ENCODE measurements at places on chromosomes 7 and 10.

DNA sequence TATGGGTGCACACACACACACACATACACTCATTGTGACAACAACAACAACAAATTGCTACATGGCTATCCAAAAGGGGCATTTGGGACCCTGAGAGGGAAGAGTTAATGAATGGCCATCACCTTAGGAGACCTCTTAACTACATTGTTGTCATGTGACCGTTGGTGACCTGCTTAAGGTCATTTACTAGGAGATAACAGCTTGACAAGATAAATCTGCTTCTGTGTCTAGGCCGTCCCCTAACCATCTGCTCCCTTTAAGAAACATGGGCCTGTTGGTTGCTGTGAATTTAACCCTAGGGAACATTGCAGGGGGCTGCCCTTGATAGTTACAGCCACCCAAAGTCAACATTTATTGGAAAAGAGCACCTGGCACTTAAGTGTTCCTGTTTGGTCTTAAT is 29.7 kb downstream of the C1QL3 start:
- DNase-seq, result no peak

- no peak for DNase-seq
These were observed 120.4 kb upstream of the FZD8 start for GRCh38 chr10:35762311-35763030.

GRCh38 chr10:122078326-122078725 is 89.4 kb downstream of the TACC2 start:
- DNase-seq, result no peak

DNA sequence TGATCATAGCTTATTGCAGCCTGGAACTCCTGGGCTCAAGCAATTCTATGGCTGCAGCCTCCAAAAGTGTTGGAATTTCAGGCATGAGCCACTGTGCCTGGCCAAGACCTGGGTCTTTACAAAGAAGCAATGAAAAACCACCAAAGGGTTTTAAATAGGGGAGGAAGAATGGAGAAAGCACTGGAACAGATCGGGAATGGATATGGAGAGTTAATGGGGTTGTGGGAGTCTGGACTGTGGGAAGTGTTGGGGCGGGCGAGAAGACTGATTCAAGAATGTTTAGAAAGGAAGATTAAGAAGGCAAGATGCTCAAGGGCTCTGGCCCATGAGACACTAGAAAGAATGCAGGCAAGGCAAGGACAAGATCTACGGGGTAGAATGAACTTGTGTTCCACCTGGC is 98.5 kb downstream of the CARD11 start:
- no peak for DNase-seq

DNA sequence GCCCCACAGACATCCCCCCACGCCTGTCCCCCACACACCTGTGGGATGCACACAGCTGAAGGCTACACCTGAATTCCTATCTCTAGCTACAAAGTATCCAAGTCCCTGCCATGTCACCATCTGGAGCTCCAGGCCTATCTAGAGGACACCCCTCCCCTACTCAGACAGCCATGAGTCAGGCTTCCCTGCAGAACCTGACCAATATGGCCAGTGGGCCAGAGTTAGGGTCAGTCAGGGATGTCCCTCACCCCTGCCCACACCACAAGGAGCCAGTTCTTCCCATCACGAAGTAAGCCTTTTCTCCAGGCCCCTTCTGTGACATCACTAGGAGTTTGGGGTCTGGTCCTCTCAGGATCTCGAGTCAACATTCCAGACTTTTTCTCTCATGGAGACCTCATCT is 10.6 kb upstream of the SLC18A3 start:
- no peak for DNase-seq

DNA sequence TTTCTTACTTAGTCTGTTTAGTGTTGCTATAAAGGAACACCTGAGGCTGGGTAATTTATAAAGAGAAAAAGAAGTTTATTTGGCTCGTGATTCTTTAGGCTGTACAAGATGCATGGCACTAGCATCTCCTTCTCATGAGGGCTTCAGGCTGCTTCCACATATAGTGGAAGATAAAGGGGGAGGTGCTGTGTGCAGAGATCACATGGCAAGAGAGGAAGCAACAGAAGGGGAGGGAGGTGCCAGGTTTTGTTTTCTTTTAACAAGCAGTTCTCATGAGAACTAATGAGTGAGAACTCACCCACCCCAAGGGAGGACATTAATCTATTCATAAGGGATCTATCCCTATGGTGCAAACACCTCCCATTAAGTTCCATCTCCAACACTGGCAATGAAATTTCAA is 17.3 kb downstream of the CYP2E1 start:
- no peak for DNase-seq

DNA sequence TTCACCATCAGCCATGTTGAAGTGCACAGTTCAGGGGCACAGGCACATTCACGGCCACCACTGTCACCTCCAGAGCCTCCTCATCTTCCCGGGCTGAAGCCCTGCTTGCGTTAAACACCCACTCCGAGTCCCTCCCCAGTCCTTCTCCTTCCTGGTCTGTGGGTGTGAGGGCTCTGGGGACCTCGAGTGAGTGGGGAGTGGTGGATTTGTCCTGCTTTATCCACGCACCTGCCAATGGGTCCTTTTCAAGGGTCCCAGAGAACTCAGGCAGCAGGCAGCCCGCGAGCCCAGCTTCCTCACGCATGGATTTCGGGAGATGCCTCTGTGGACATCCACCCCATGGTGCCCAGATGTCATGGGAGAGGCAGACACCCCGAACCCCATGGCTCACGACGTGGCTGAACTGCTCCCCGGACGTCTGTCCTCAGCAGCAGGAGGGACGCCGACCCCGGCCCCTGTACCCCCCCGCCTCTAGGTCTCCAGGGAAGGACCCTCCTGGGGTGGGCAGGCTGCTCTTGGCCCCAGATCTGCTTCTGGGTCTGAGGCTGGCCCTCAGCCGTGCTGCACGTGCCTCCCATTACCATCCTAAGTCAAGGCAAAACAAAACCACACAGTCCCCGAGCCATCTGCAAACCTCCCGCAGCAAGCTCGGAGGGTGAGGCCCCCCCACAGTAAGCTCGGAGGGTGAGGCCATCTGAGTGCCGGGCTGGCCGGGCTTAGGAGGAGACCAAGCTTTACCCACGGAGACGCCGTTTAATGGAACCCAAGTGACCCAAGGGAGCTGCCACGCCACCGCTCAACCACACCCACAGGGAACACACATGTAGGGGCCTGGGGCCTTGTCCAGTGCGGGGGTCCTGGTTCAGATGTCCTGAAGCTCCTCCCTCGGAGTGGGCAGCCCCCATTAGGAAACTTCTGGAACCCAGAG is 9.0 kb downstream of the CYP2W1 start:
- DNase-seq, result no peak

GRCh38 chr10:133294189-133294588 is 14.5 kb downstream of the TUBGCP2 start:
- DNase-seq, result no peak

DNA sequence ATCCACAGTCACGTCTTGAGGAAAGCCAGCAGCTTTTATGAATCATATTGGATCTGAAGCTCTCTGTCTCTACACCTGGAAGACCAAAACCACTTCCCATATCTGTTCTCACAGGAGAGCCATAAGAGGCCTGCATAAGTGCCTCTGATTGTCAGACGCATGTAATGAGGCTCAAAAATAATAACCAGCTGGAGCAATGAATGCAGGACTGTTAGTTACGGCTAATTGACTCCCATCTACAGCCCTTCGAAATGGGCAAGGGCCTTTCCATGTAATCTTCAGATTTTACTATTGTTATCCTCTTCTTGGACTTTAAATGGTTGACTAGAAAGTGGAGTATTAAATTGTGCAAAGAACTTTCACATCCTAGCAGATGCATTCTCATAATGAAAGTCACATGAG is 4.4 kb upstream of the SEMA3C start:
- DNase-seq, result no peak

- DNase-seq, result no peak
These were observed 301.6 kb downstream of the SNX13 start for GRCh38 chr7:17638727-17639126.

- no peak for DNase-seq
These were observed 64.9 kb downstream of the DAGLB start for GRCh38 chr7:6382817-6383216.

DNA sequence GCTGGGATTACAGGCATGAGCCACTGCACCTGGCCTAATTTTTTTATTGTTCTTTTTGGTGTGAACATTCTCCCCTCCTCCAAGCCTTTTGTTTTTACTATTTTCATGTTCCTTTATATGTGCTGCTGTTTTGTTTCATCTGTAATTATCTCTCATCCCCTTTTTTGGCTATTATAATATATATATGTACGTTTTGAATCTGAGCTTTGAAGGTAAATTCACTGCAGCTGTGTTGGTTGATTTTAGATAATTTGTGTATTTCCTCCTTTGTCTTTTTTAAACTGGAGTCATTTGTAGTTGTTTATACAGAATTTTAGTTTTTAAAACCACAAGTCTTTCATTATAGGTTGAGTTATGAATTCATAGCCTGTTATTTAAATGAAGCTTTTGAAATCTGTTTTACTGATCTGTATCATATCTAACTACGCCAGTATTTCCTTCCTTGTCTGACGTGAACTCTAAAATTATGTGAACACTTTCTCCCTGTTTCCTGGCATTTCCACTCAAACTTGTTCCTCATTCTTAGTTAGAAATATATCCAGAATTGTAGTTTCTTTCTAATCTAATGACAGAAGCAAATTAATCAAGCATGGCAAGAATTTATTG is 54.9 kb downstream of the PTEN start:
- DNase-seq, result no peak

DNA sequence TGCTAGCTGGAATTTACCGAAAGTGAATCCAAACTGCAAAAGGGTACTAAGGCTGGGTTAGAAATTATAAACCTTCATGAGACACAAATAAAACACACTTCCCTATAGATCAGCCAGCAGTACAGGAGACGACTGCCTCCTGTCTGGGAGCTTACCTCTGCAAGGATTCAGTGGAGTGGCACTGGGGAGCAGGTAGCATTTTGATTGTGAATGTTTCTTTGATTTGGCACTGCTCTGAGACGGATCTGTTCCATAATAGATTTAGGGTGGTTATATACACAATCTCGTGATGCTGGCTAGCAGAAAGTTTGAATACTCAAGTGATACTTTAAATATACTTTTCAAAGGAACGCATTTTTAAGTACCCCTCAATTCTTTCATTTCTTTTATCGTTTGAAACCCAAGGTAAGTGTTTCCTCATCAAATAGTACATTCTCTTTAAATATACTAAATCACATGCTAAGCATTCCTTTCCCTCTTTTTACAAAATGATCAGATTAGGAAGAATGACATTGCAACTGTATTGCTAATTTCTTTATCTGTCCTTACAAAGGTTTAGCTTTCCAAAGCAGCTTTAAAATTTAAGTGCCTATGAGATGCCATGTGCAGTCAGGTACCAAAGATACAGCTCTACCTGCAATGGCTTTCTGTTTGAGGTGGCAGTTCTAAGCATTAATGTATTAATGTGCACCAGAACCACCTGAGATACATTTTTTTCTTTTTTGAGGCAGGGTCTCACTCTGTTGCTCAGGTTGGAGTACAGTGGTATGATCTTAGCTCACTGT is 20.6 kb upstream of the CHCHD3 start:
- DNase-seq, result no peak

DNA sequence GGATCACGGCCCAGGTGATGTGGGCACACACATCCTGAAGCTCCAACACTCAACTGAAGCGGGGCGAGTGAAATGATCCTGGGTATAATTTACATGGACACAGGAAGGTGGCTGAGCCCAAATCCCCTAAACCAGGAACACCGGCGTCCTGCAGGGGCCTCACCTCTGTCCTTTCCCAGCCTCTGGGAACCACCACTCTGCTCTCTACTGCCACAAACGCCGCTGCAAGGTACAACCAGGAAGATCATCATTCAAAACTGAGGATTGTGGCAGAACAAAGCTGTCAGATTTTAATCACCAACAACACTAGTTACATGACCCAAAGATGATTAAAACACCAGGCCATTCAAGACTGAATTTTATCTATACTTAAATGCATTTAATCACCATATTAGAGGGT is 104.0 kb downstream of the DIP2C start:
- DNase-seq, result no peak

GRCh38 chr7:5665094-5666025 is 116.1 kb downstream of the RNF216 start:
- DNase-seq, result peak; percentile 84

DNA sequence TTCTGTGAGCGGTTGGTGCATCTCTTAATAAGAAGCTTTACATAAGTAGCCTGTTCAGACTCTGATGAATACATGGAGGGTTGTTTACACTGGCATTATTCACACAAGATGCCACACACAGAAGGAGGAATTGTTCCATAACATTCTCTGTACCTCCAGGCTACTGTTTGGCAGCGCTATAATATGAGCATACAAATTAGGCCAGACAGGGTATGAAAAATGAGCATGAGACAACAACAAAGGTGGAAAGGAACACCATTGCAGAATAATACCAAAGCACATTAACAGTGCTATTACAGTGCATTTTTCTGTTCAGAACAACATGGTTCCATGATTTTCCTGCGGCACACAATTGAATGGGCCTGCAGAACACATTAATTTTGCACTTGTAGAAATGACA is 417.2 kb upstream of the C7orf33 start:
- no peak for DNase-seq

- peak; percentile 76 for DNase-seq
These were observed 506.4 kb upstream of the C7orf33 start for GRCh38 chr7:148084138-148084537.

GRCh38 chr7:129950191-129950932 is 2.4 kb downstream of the UBE2H start:
- DNase-seq, result no peak

DNA sequence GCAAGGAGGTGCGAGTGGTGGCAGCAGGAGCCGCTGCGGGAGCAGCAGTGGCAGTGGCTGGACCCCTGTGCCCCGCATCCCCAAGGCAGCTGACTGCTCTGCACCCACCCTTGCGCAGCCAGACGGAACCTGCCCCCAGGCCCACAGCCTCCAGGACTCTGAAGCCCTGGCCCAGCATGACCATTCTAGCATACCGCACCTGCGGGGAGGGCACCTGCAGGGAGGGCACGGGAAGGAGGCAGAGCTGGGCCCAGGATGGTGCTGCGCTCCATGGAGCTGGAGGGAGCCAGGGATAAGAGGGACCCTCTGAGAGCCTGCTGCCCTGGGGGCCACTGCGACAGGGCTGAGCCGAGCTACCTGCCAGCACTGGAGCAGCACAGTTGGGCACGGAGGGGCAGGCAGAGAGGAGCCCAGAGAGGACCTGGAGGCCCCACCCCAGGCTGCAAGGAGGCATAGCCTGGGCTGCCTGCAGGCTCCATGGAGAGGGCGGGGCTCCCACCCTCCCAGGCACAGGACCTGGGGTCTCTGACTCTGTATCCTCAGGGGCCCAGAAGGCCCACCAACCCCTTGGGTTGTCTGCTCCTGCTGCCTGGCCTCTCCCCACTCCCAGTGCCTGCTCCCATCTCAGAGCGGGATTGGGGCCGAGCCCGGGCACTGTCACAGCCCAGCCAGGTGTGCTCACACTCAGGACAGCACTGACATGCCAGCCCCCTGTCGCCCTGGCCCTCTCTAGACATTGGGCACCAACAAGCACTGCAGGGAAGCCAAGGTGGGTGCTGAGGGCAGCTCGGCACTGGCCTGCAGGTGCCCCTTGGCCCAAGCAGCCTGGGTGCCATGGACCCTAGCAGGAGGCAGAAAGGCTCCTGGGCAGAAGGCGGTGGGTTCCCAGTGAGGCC is 87.6 kb downstream of the HTR7 start:
- no peak for DNase-seq

All from right forelimb (tissue), 1 donor.